ENCODE measurements at places on chromosomes 4 and X.

DNA sequence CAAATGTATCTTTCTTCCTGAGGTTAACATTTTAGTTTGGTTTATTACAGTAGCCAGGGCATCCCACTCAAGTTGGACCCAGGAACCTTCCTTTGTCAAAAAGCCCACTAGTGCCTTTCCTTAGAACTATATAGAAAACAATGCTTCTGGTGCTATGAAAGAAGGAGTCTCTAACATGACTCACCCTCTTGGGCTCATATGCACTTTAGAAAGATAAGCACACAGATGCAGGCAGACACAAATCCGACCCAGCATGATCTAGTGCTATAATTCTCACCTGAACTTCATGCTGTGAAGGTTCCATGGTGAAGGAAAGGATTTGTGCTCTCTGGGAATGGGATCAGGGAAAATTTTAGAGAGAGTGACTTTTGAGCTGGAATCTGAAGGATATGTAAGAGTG is 289.4 kb downstream of the ANKRD50 start:
- no peak for DNase-seq

DNA sequence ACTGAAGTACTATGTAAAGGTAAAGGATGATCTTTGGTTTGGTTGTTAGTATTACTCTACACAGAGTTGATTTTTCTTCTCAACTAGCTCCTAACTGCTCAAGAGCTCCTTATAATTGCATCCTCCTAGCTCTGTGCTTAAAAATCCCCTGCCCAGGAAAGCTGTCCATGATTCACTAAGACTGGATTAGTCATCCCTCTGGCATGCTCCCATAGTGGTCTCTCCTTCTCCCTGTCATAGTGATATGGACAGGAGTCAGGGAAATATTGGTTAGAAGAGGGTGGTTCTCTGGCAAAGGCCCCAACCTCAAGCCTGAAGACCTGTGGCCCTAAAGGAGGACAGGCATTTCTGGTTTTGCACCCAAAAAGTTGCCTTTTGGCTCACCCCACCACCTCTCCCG is 242.3 kb upstream of the KCNIP4 start:
- DNase-seq, result no peak

- no peak for DNase-seq
Measured at GRCh38 chr4:146271466-146271865, 57.1 kb downstream of the REELD1 start.

DNA sequence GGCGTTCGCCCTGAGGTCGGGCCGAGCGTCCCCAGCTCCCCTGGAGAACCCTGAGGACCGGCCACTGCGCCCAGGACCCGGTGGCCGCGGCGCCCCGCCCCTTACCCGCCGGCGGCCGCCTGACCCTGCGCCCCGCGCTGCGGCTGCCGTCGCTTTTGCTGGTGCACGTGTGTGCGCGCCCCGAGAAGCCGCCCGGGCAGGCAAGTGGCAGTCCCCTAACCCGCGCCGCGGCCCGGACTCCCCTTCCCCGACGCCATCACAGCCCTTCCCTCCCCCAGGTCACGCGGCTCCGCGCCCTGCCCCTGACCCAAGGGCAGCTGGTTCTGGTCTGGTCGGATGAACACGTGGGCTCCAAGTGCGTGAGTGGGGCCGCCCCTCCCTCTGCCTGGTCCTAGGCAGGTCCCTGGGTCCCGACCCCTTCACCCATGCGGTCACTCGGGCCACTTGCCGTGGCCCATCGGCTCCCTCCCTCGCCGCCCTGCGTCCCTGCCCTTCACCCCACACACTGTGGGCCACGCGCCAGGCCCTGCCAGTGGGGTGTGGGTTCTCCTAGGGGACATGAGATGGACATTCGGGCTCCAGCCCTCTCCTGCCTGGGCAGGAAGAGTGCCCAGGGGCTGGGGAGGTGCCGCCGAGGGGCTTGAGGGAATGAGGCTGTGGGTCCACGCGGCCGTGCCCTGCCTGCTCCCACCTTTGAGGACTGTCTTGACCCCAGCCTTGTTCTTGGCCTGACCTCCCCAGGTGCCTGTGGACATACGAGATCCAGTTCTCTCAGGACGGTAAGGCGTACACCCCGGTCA is 8.0 kb upstream of the FGFRL1 start:
- DNase-seq, result no peak

DNA sequence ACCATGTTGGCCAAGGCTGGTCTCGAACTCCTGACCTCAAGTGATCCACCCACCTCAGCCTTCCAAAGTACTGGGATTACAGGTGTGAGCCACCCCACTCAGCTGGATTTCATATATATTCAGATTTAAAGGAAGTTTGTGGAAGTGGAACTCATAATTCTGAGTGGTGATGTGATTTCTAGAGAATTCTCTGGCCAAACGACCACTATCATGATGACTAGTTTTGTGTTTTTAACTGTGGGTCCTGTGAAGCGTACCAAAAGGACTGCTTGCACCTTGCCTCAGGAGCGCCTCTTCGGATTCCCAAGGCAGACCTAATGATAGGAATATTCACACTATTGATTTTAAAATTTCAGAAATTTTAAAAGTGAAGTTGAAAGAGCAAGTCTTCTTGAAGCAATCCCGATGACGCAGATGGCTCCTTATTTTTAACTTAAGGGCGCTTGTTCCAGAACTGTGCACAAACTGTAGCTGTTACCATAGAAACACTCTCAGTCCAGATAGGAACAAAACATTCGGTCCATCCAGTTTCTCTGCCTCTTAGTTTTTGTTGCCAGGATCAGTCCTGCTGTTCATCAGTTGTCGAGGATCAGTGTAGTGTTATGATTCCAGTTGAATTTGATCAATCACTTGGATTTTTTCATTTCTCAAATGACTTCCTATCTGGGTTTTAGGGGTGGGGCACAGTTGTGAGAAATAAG is 51.7 kb upstream of the CLCN4 start:
- no peak for DNase-seq

- no peak for DNase-seq
Measured at GRCh38 chrX:134747006-134747405, 88.7 kb upstream of the PLAC1 start.

DNA sequence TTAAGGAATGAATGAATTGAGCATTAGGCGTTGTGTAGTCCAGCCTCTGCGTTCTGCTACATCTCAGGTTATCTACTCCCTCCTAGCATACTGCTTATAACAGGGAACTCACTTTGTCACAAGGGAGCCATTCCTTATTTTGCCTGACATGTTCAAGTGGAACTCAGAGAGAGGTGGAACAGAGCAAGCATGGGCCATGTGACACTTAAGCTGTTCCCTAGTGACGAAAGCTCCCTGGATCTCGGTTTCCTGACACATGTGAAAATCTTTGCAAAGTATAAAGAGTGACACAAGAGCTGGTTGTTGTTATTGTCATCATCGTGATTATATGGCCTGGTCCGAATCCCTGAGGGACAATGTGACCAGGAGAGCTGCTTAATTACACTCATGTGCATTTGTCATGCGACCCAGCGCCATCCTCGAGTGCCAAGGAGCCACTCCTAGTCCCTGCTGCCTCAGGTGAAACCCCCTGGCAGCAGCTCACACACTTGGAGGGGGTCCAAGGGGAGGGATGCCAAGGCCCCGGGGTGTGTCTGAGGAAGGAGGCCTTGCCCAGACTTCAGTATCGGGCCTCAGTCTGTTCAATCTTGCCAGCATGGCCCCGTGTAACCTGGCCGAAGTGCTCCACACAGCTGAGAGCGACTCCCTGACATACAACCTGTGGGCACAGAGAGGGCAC is 98.5 kb upstream of the MAP3K15 start:
- DNase-seq, result no peak

- no peak for DNase-seq
Measured at GRCh38 chr4:56342746-56343145, 44.5 kb downstream of the AASDH start.

- no peak for DNase-seq
Measured at GRCh38 chr4:99845708-99846469, 29.3 kb downstream of the DAPP1 start.
